Activated CD4-positive, alpha-beta T cell treated with anti-CD3 and anti-CD28 coated beads for 1 hour (primary cell): ENCODE measurements at places on chromosomes 16 and 17.

DNA sequence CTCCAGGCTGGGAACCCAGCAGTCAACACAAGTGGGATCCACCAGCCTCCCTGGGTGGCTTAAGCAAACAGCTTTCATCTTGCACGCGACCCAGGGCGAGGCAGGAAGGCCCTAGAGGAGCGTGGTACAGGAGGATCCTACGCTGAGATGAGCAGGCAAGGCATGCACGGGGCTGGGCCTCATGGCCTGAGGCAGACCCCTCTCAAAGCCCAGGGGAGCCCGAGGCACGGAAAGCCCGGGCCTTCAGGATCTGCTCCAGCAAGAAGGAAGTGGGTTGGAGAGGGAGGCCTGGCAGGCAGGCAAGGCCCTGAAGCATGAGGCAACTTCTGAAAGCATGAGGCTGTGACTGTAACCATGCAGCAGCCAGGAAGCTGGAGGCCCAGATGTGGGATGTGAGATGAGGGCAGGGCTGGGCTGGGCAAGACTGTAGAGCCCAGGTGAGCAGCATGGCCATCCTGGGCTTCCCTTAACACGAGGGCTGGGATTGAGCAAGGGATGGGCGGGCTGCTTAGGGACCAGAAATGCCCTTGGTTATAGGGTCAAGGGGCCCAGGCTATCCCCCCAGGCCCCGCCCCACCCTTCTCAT is 338.7 kb downstream of the C16orf95 start:
- no peak for DNase-seq

- DNase-seq: peak; percentile 35
Measured at GRCh38 chr16:53131363-53132071, 76.7 kb downstream of the CHD9 start.

- no peak for DNase-seq
Measured at GRCh38 chr16:88390265-88390664, 7.5 kb downstream of the ZNF469 start.

DNA sequence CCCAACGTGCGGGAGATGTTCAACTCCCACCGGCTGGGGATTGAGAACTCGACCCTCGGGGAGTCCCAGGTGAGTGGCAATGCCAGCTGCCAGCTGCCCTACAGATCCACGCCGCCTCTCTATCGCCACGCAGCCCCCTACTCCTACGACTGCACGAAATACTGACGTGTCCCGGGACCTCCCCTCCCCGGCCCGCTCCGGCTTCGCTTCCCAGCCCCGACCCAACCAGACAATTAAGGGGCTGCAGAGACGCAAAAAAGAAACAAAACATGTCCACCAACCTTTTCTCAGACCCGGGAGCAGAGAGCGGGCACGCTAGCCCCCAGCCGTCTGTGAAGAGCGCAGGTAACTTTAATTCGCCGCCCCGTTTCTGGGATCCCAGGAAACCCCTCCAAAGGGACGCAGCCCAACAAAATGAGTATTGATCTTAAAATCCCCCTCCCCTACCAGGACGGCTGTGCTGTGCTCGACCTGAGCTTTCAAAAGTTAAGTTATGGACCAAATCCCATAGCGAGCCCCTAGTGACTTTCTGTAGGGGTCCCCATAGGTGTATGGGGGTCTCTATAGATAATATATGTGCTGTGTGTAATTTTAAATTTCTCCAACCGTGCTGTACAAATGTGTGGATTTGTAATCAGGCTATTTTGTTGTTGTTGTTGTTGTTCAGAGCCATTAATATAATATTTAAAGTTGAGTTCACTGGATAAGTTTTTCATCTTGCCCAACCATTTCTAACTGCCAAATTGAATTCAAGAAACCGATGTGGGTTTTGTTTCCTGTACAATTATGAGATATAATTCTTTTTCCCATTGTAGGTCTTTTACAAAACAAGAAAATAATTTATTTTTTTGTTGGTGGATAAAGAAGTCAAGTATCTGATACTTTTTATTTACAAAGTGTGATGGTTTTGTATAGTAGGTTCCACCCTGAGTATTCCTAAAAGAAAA is 2.3 kb downstream of the FOXC2 start:
- no peak for DNase-seq

DNA sequence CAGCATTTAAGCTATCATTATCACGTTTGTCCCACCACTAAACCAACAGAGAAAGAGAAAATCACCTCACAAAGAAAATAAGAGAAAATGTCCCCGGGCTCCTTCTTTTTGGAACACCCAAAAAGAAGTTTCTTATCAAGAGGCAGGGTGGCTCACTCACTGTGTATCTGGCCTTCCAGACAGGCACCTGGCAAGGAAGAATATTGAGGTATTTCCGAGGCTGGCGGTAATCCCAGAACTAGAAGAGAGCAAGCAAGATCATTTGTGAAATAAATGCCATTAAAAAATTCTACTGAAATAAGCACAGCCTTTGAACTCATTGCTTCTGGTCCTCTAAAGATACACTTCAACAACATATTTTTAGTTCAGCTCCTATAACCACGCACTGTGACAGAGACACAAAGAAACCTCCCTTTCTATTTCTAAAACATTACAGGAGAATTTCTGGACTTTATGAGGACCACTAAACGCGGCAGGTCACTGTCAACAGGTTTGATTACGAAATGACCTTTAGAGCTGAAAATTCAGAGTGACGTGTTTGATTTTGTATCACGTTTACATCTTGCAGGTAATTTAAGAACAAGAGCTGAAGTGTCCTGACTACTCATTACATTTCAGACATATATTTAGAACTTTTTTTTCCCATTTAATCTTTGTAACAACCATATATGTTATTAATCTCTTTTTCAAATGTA is 61.0 kb downstream of the WDR59 start:
- no peak for DNase-seq

- DNase-seq: no peak
Measured at GRCh38 chr17:40556198-40556661, 9.0 kb downstream of the CCR7 start.

DNA sequence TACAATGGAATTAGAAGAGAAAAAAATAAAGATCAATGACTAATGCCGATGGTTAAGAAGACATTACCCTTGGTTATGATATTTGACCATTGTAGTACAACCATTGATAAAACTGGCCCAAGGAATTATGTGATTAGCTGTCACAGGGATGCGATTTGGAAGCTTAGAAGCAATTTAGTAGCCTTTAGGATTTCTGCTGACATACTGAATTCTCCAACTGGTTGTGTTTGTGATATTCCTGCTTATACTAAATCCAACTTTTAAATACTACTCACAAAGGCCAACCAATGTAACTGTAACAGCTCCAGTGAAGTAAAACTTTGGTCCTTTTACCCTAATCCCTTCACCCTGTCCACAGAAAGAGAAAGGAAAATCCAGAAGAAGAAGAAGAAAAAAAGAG is 31.4 kb upstream of the ABCA6 start:
- DNase-seq: no peak

GRCh38 chr17:76050538-76051467 is 21.5 kb downstream of the SRP68 start:
- DNase-seq: no peak

- DNase-seq: no peak
Measured at GRCh38 chr17:9004132-9004960, 17.0 kb upstream of the NTN1 start.

GRCh38 chr17:34547453-34548063 is 31.8 kb upstream of the TMEM132E start:
- no peak for DNase-seq

- DNase-seq: no peak
Measured at GRCh38 chr17:50839591-50840310, 4.4 kb downstream of the WFIKKN2 start.

DNA sequence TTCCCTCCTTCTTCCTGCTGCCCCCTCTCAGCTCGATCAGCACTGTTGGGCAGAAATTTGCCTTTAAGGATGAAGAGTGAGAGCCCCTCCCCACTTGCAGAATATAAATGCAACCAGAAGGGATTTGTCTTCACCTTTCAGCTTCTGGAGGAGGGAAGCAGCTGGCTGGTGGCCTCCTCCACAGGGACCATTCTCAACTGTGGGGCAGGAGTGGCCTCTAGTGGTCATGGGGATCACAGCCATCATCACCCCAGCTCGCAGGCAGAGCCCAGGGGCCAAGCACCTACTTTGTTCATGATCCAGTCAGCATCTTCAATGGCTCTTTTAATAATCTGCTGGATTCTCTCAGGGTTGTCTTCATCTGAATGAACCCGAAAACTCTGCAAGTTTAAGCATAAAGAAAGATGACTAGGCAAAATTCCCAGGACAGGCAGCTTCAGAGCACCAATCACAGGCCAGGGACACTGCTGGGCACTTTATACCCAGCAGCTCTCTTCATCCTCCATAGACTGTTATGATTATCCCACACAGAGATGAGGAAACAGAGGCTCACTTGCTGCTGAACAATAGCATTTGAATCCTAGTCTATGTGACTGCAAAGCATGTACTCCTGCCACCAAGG is 13.1 kb downstream of the LYRM9 start:
- DNase-seq: peak; percentile 46

- no peak for DNase-seq
Measured at GRCh38 chr17:2064520-2064971, 9.6 kb downstream of the HIC1 start.

GRCh38 chr17:78185981-78186691 is 716 bp downstream of the TK1 start:
- DNase-seq: no peak

- DNase-seq: no peak
Measured at GRCh38 chr17:12953156-12953555, 64.7 kb downstream of the ELAC2 start.

GRCh38 chr17:61967729-61968128 is 39.9 kb upstream of the INTS2 start:
- no peak for DNase-seq

- no peak for DNase-seq
Measured at GRCh38 chr17:2019723-2020122, 5.4 kb downstream of the RTN4RL1 start.

- no peak for DNase-seq
Measured at GRCh38 chr17:61209525-61209924, 190.1 kb upstream of the TBX2 start.

- DNase-seq: no peak
Measured at GRCh38 chr16:62814891-62815290, 778.7 kb upstream of the CDH8 start.

GRCh38 chr17:75635610-75636202 is 2.5 kb downstream of the SMIM5 start:
- DNase-seq: no peak

DNA sequence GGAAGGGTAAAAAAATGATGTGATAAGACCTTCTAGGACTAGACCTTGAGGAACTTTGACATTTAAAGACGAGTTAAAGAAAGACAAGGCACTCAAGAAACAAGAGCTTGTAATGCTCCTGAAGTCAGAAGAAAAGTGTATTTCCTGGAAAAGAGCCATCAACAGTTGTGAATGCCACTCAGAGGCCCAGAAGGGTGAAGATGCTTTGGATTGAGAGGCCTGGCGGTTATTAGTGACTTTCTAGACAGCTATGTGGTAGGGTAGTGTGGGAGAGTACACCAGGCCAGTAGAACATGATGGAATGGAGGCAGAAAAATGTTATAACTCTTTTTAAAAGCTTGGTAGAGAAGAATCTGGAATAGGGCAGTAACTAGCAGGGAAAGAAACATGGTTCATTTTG is 34.1 kb upstream of the ANKFN1 start:
- DNase-seq: no peak

DNA sequence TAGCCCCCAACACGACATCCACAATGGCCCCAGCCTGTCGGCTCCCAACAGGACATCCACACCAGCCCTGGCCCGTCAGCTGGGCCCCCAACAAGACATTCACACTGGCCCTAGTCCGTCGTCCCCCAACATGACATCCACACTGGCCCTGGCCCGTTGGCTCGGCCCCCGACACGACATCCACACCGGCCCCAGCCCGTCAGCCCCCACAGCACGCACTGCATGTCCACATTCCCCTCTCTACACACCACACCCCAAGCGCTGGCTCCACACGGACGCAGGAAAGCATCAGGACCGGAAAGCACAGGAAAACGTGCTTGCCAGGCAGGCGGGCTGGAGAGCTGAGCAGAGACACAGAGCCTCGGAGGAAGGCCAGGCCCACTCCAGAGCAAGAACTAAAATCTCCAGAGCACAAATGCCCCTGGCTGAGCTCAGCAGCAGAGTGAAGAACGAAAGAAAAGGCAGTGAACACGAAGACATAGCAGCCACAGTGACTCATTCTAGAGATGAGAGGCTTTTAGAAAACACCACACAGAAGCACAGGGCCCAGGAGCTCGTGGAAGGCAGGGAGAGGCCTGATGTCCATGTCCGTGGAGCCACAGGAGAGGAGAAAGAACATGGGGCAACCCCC is 50.6 kb downstream of the LMF1 start:
- no peak for DNase-seq

GRCh38 chr16:72404299-72404698 is 232.3 kb upstream of the PMFBP1 start:
- DNase-seq: no peak

DNA sequence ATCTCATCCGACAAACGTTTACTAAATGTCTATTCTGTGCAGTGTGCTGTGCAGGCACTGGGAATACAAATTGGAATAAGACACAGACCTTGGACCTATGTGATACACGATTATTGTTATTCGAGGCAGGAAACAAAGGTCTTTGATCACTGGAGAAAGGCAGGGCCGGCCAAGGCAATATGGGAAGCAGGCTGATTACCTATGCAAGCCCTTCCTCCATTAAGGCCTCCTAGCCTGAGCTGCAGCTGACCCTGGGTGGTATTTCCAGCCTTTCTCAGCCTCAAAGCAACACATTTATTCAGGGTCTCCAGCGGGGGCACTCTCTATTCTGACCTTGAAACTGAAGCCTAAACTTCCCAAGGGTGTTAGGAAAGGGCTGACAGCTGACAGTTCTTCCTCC is 13.4 kb downstream of the ST6GALNAC1 start:
- no peak for DNase-seq

DNA sequence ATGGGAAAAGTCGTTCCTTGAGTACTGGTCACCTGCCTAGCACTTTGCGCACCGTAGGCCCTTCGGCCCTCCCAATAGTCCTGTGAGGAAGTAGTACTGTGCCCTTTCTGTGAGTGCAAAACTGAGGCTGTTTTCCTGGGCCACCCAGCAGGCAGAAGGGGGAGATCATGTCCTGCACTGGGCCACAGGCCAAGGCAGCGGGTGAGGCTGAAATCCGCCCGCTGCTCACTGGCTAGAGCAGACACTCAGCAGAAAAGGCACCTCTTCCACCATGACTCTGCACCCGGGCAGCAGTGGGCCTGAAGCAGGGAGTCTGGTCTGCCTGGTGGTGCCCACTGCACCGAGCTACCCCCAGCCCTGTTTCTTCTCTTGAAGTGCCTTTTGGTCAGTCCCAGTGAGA is 20.2 kb downstream of the METTL22 start:
- DNase-seq: no peak

GRCh38 chr17:79804856-79805696 is 8.2 kb upstream of the CBX8 start:
- DNase-seq: no peak

DNA sequence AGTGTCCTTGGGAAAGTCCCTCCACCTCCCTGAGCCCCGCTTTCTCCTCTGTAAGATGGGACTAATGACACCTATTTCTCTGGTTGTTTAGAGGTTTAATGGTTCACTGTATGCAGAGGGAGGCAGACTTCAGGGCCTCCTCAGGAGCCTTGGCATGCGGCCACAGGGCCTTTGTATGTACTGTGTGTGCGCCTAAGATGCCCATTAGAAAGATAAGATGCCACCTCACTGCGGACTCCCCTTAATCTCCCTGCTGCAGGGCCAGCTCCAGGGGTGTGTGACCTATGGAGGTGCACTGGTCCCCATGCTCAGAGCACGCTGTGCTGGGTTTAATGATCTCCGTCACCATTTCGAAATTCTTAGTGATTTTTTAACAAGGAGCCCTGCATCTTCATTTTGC is 59.3 kb downstream of the TMEM235 start:
- no peak for DNase-seq

GRCh38 chr17:34858591-34859565 is 102.4 kb downstream of the CCT6B start:
- no peak for DNase-seq

GRCh38 chr16:85236818-85237150 is 124.5 kb upstream of the CIBAR2 start:
- DNase-seq: no peak
